HTR-8/SVneo (cell line): ENCODE measurements at places on chromosomes 4 and X.

GRCh38 chrX:72273718-72274117 lies 3.3 kb downstream of the RPS4X start:
- DNase-seq = no peak

GRCh38 chrX:138690591-138690990 lies 20.9 kb downstream of the FGF13 start:
- no peak for DNase-seq

- DNase-seq = no peak
These were observed 1454.5 kb upstream of the TENM3 start for GRCh38 chr4:180788729-180789128.

DNA sequence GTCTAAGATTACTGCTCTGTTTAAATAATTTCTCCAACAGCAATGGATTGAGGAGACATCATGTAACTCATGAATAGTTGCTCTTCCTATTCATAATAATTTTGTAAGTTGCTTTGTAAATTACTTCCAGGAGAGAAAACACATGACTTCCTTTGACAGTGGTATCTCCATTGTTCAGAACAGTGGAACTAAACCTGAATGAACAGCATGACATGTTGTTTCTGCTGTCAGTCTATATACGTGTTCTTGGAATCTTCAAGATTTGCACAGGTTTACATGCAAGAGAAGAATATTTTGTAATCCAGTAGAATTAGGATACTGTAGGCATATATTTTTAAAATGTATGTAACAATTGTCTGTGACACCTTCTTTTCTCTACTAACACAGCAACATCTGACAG lies 618.8 kb upstream of the GRID2 start:
- no peak for DNase-seq

- DNase-seq = no peak
These were observed 276.4 kb downstream of the IL15 start for GRCh38 chr4:141912831-141913230.

DNA sequence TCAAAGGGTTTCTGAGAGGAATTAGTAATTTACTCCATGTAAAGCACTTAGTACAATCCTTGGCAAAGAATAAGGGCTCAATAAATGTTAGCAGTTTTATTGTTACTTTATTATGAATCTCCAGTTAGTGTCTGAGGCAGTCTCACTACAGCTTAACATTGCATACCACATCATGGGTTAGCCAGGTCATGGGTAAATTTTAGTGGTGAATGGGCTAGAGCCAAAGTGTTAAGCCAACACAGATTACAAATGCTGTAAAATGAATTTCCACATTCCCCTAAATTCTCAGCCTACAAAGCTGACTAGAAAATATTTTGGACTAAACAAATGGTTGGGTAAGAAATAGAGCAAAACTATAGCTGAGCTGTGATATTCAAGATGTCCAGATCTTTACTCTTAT lies 72.4 kb downstream of the NRK start:
- no peak for DNase-seq

GRCh38 chrX:1534301-1535168 lies 2.5 kb downstream of the P2RY8 start:
- DNase-seq = no peak

- peak; percentile 19 for DNase-seq
These were observed 16.0 kb downstream of the XG start for GRCh38 chrX:2767631-2768455.

- peak; percentile 5 for DNase-seq
These were observed 569 bp downstream of the ARFIP1 start for GRCh38 chr4:152780267-152780778.

DNA sequence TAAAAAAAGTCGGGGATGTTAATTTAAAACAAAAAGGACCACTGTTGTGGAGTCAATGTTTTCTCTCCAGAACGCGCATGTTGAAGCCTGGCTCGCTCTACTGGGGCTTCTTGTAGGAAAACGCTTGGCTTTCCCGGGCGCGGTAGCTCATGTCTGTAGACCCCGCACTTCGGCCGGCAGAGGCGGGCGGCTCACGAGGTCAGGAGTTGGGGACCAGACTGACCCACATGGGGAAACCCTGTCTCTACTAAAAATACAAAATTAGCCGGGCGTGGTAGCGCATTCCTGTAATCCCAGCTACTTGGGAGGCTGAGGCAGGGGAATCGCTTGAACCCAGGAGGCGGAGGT lies 15.6 kb downstream of the NELFA start:
- DNase-seq = no peak

DNA sequence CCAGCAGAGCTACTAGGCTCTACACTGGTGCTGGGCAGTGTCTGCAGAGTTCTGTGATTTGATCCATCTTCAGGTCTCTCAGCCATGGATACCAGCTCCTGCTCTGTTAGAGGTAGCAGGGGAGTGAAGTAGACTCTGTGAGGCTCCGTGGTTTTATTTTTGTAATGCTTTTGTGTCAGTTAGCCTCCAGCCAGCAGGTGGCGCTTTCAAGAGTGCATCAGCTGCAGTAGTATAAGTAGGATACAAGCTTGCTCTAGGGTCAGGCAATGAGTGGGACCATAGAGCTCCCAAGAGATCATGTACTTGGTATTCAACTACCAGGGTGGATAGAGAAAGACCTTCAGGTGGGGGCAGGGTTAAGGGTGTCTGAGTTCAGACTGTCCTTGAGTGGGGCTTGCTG lies 362.5 kb upstream of the TRAM1L1 start:
- no peak for DNase-seq

DNA sequence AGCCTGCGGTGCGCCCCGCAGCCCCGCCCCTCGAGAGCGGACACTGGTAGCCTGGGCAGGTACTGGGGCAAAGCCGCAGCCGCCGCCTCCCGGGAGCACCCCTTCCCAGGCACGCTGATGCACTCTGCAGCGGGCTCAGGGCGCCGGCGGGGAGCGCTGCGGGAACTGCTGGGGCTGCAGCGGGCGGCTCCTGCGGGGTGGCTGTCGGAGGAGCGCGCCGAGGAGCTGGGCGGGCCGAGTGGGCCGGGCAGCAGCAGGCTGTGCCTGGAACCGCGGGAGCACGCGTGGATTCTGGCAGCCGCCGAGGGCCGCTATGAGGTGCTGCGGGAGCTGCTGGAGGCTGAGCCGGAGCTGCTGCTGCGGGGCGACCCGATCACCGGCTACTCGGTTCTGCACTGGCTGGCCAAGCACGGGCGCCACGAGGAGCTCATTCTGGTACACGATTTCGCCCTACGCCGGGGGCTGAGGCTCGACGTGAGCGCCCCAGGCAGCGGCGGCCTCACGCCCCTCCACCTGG lies 401 bp downstream of the SOWAHD start:
- DNase-seq = no peak

- no peak for DNase-seq
These were observed 515.5 kb downstream of the STPG2 start for GRCh38 chr4:97627750-97628149.

GRCh38 chrX:9634551-9634950 lies 131.1 kb downstream of the GPR143 start:
- no peak for DNase-seq

DNA sequence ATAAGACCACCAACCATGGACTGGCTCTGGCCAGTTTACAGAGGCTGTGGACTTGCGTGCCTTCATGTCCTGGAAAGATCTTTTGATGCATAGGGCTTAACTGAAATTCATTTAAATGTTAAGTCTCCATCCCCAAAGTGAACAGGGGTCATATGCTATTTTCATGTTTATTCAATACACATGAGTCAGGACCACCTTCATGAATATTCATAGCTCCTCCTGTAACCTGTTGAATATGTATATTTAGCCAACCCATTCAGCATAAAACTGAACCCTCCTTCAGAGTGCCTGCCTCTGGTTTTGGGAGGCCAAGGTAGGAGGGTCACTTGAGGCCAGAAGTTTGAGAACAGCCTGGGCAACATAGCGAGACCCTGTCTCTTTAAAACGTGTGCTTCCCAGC lies 7.1 kb downstream of the CTPS2 start:
- no peak for DNase-seq

GRCh38 chr4:24963277-24963676 lies 50.4 kb upstream of the CCDC149 start:
- no peak for DNase-seq

- no peak for DNase-seq
These were observed 86.3 kb upstream of the MYOZ2 start for GRCh38 chr4:119049342-119049741.

- DNase-seq = no peak
These were observed 112.6 kb downstream of the GABRA2 start for GRCh38 chr4:46277165-46277951.

GRCh38 chrX:10401239-10401638 lies 219.1 kb downstream of the MID1 start:
- DNase-seq = no peak

GRCh38 chr4:184942444-184943425 lies 75.6 kb upstream of the HELT start:
- no peak for DNase-seq

DNA sequence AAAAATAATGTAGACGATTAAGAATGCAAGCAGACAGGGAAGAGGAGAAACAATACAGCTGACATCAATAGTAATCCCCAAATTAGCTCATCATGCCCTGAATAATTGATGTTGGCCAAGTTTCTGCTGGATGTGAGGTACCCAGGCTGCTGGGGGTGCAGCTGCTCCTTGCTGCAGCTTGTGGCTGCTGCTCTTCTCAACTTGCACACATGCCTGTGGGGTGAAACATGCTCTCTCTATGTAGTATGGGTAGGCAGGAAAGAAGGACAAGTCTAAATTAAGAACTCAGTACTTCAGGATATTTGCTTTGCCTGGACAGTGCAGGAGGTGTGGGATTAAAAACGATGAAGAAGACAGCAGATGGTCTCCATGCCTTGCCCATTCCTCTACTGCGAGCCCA lies 16.7 kb downstream of the EDA2R start:
- DNase-seq = no peak

- DNase-seq = no peak
These were observed 113.8 kb downstream of the ADRA2C start for GRCh38 chr4:3879681-3880614.

GRCh38 chr4:106816496-106816895 lies 219.6 kb downstream of the DKK2 start:
- no peak for DNase-seq

DNA sequence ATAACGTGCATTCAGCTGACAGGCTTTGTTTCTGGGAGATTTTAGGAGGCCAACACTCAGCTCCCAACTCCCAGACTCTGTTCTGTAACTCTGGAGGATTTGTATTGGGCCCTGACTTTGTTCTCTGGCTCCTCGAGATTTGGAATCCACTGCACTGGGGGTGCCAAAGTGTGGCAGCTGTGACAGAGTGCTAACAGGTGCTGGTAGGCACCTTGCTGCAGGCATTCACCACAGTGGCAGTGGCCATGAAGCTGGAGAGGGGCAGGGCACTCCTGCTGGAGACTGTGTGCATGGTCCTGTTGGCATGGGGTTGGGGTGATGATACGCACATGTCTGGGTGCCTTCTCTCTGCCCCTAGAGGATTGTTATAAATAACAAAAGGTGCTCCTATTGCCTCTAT lies 1094.9 kb upstream of the SLIT2 start:
- DNase-seq = no peak

DNA sequence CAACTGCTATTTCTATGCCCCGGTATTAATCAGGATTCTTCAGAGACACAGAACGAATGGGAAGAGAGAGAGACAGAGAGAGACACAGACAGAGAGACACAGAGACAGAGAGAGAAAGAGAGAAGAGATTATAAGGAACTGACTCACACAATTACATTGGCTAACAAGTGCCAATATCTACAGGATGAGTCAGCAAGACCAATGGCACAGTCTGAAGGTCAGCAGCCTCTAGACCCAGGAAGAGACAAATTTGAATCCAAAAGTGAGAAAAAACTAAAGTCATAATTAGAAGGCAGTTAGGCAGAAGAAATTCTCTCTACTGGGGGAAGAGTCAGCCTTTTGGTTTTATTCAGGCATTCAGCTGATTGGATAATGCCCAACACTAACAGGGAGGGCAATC lies 187.3 kb downstream of the MAB21L2 start:
- DNase-seq = peak; percentile 33

DNA sequence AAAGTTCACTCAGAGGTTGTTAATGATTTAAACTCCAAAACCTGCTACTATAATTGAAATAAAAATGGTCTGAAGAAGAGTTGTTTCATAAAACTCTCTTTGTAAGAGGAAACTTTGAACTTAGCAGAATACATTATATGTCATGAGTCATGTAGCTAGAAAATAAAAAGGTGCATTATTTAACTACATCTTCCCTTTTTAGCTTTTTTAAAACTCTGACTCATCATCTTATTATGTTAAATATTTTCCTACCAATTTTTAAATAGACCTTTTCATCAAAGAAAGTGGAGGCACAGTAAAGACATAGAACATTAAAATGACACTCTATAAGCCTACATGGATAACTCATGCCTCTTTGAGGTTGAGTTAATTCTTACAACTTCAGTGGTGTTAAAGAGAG lies 1.2 kb upstream of the ZNF827 start:
- DNase-seq = no peak

GRCh38 chr4:177177541-177178081 lies 132.1 kb upstream of the NEIL3 start:
- no peak for DNase-seq

DNA sequence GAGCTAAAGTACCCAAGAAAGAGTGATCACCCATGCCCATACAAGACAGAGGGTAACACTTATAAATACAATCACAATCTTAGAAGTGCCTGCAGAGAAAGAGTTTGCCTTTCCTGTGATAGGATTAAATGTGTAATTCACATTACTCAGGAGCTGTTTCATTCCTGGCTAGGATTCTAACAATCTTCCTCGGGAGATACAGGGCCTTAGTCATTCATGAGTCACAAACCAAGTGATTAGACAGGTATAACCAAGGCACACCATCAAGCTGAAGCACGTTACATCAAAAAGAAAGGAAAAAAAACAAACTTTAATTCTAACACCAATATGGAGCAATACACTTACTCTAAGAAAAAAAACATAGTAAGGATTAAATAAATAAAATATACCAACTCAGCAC lies 14.9 kb downstream of the ABCG2 start:
- peak; percentile 33 for DNase-seq

- no peak for DNase-seq
These were observed 1297.7 kb downstream of the C4orf33 start for GRCh38 chr4:130393642-130394041.

DNA sequence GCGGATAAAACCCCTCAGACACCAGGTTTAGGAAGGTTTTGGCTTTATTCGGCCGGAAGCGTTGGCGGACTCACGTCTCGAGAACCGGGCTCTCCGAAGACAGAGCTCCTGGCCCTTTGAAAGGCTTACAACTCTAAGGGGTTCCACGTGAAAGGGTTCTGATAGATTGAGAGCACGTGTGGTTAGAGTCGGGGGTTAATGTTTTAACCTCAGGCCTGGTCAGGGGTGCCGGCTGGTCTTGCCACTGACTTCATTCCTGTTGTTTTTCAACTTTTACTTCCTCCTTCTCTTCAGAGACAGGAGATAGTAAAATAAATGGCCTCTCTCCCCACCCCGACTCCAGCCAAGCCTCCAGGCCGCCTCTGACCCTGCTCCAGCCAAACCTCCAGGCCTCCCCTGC lies 4.7 kb upstream of the ASMT start:
- no peak for DNase-seq

DNA sequence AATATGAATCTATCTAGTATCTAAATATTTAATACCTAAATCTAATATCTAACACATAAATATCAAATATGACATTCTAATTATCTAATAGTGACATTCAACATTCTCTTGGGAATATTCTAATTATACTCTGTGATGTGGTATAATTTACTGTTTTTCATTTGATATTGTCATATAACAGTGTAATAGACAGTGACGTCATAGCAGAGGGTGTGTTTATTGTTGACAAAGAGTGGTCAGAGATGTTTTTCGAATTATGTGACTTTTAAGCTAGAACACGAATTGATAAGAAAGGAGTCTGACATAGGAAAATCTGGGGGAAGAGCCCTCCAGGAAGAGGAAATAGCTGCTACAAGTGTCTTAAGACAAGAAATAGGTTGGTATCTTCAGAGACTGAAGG lies 5.9 kb upstream of the MAGEC3 start:
- DNase-seq = no peak

- no peak for DNase-seq
These were observed 25.9 kb upstream of the LNX1 start for GRCh38 chr4:53617101-53617680.
